ENCODE measurements at places on chromosomes 7 and 10.

DNA sequence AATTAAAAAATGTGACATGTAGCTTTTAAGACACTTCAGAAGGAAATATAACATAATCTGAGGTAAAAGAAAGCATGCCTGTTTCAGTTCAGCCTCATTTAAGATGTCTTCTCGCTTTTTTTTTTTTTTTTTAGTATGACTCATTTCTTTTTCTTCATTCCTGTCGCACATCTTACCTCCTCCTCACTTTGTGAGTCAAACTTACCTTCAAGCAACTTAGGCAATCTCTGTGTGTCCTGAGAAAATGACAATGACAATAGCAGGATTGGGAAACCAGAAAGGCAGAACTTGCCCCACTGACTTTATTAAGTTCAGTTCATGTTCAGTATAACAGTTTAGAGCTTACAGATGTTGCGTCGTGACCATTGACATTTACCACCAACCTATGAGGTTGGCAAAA lies 7.7 kb downstream of the PTN start:
- DNase-seq: no peak

DNA sequence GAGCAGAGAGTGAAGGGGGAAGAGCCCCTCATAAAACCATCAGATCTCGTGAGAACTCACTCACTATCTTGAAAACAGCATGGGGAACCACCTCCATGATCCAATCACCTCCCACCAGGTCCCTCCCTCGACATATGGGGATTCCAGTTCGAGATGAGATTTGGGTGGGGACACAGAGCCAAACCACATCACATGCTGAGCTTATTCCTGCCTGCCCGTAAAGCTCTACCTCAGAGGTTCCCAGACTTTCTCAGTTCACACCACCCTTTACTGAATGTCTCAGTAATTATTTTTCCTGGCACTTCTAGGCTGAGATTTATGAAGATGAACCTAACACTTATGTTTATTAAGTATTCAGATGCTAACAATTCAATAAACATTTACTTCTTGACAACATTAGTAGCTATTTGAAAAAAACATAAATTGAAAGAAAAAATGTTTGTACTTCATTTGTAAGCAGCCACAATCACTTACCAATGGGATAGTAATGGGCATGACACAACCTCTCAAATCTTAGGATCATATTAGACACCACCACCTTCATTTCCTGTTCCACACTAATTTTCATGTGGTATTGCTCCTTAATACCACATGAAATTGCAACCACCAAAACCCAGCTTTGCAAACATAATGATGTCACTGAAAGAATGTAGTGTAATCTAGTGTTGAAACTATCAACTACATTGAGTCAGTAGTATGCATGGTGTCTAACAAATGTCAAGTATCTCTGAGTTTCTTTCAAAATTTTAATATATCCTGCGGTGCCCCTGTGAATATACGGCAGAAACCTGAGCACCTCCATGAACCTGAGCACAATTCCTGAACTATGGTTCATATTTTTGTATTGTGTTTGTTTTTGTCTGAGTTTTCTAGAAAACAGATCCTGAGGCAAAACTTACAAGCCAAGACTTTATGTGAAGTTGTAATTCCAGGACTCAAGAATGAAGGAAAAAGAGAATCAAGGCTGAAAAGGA lies 4.5 kb upstream of the DGKI start:
- DNase-seq: no peak

DNA sequence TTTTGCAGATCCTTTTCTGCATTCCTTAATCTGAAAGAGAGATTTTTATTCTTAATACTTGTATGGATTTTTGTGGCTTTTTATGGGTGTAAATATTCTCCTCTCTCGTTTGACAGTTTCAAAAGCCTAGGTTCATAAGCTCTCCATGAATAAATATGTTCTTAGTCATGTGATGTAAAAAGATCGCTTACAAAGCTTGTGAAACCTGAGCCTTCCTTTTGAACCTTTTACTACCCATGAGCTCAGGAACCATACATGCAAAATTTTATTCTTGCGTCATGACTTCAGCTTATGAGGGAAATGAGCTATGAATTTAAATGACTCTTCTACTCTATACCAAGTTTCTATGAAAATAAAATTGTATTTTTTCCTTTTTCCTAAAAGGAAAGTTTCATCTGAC lies 98.7 kb downstream of the POLL start:
- no peak for DNase-seq

- DNase-seq: no peak
Observed at GRCh38 chr7:112410092-112410491, 40.2 kb upstream of the IFRD1 start.

GRCh38 chr7:104980841-104981671 lies 32.9 kb upstream of the KMT2E start:
- peak; percentile 58 for DNase-seq

DNA sequence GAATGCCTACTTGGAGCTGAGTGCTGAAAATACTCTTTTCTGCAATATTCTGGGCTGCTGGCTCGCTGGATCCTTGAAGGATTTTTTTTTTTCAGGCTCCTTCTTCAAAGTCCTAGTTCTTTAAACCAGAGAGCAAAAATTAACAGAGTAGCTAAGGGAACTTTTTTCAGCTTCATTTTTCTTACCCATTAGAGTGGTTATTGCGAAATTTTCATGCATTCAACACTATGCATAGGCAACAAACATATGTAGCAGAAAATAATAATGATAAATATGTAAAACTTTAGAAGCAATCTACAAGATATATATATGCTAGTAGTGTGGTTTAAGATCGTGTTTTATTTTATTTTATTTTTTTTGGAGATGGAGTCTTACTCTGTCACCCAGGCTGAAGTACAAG lies 264.6 kb downstream of the SFMBT2 start:
- no peak for DNase-seq

- DNase-seq: no peak
Observed at GRCh38 chr7:120939345-120939744, 11.2 kb upstream of the ING3 start.

GRCh38 chr10:57657164-57657765 lies 610.4 kb downstream of the IPMK start:
- peak; percentile 40 for DNase-seq

GRCh38 chr7:135798095-135798494 lies 49.5 kb upstream of the FAM180A start:
- DNase-seq: no peak

GRCh38 chr7:134293002-134293740 lies 23.6 kb downstream of the SLC35B4 start:
- DNase-seq: peak; percentile 66

- no peak for DNase-seq
Observed at GRCh38 chr7:39721345-39721744, 98.0 kb downstream of the RALA start.

- no peak for DNase-seq
Observed at GRCh38 chr7:3260401-3260715, 40.7 kb upstream of the SDK1 start.

- DNase-seq: no peak
Observed at GRCh38 chr10:132305654-132306342, 2.0 kb downstream of the STK32C start.

DNA sequence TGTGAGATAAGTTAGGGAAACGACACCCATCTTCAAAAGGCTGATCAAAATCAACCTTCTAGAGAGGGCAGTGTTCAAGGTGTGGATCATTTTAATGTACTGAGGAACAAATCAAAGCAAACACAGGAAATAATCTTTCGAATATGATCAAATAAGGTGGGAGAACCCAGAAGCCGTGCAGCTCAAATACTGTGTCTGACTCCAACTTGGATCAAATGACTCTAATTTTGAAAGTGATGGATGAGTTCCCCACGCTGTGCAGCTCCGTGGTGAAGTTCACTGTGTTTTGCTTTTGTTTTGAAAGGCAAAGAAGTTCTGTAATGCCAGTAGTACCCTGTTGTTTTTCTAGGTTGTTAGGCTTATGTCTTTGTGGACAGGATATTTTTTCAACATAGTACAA lies 250.9 kb downstream of the SFMBT2 start:
- DNase-seq: no peak

- DNase-seq: no peak
Observed at GRCh38 chr10:28774051-28774995, 97.0 kb downstream of the BAMBI start.

DNA sequence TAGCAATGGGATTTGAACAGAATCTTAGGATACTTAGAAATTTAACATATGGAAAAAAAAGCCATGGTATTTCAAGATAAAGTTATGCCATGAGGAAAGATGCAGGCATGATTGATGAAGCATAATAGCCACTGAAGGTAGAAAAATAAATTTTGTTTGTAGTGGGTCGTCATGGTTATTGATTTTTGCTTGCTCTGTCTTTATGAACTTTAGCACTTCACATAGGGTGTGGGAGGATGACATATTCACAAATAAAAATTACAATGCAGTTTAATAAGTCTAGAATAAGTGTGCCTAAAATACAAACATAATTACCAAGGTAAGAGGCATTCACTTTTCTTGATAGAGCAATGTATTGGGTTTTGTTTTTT lies 129.1 kb upstream of the SEMA3E start:
- no peak for DNase-seq

DNA sequence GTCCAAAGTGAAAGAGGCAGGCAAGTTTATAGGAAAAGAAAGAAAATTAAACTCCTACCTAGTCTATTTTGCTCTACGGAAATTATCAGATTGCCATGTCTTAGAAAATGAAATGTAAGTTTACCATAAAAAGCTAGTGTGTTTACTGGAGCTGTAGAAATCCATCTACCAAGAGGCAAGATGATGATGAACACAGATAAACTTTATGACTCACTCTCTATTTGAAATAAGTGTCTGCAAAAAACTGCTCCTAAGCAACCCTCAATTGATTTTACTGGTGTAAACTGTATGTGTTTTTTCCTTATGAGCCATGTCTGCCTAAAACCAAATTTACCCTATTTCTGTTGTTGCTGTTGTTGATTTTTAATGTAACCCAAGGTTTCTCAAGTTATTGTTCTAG lies 73.8 kb upstream of the TMEM106B start:
- DNase-seq: no peak

- DNase-seq: no peak
Observed at GRCh38 chr10:86122646-86123045, 243.9 kb downstream of the GRID1 start.

GRCh38 chr7:13016592-13017332 lies 329.3 kb downstream of the ARL4A start:
- DNase-seq: no peak

DNA sequence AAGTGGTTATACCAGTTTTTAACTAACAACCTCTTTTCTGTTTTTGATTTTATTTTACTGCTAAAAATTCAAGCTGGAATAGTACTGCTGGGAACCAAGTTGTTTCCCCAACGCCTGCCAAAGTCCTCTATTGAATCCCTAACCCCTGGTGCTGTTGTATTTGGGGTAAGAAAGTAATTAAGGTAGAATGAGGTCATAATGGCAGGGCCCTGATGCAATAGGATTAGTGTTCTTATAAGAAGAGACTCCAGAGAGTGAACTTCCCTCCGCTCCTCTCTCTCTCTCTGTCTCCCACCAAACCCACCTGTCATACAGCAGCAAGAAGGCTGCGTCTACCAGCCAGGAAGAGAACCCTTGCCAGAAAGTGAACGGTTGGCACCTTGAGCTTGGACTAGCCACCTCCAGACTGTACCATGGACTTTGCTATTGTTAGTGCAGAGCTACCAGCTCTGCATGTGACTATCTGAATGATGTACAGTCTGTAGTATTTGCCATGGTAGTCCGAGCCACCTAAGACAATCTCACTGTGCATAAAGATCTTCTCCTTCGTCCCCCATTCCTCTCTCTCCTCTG lies 86.5 kb upstream of the KLF6 start:
- no peak for DNase-seq

- no peak for DNase-seq
Observed at GRCh38 chr10:115624448-115624847, 531.3 kb downstream of the ATRNL1 start.

- no peak for DNase-seq
Observed at GRCh38 chr7:38448054-38448453, 174.6 kb upstream of the TARP start.

GRCh38 chr10:100528123-100528886 lies 1.4 kb downstream of the NDUFB8 start:
- no peak for DNase-seq

GRCh38 chr10:27838901-27839300 lies 93.3 kb upstream of the MKX start:
- DNase-seq: no peak

- no peak for DNase-seq
Observed at GRCh38 chr7:158053183-158053915, 534.3 kb downstream of the PTPRN2 start.

GRCh38 chr7:77383333-77383740 lies 32.8 kb downstream of the GSAP start:
- DNase-seq: no peak

DNA sequence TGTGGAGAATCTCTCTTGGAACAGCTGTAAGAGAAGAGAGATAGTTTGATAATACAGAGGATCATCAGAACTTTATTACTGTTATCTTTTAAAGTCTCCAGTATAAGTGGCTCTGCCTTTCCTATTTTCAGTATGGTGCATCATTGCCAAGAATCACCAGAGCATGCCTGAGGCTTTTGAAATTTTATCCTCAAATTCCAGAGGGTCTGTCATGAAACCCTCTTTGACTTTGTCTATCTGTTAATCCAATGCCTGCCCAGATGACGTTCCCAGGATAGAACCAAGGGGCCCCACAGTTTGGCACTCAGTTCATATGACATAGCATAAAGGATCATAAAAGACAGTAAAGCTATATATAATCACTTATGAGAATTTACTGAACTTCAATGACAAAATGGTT lies 35.3 kb upstream of the SEMA3C start:
- no peak for DNase-seq

DNA sequence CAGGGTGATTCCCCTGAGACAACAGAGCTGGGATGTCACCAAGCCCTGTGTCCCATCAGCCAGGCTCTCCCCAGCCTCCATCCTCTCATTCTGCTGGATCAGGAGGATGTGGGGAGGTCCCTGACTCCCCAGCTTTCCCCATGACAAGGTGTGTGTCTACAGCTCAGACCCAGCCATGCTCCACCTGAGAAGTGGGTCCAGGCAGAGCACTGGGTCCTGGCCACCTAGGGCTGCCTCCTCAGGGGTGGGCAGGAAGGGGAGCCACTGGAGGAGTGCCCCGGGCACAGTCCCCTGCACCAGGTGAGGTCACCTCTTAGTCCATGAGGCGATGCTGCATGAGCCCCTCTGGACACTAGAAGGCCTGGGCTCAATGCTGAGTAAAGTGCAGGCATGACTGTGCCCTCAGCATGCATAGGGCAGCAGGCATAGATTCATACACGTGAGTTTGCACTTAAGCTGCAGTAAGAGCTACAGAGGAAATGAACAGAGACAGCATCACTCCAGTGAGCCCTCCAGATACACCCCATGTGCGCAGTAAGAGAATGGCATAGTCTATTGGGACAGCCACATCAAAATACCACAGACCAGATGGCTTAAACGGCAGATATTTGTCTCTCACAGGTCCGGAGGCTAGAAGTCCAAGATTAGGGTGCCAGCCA lies 48.3 kb downstream of the ALOX5 start:
- DNase-seq: no peak

Measured in globus pallidus (tissue), 1 donor.